ENCODE measurements at places on chromosomes 7 and 10. TPM values are rescaled to one million over a fixed set of nuclear protein-coding genes. Genes with fewer than 3 reads are reported as not detected.

AKAP9 gene
- polyA plus RNA-seq: 16.6 TPM

PRDX3 gene
- 303 TPM for polyA plus RNA-seq

ADIRF gene
- polyA plus RNA-seq: 39.4 TPM

STEAP2 gene
- 16.5 TPM for polyA plus RNA-seq

CRYGN gene
- polyA plus RNA-seq: 0.02 TPM

PBLD gene
- 1.3 TPM for polyA plus RNA-seq

ERVW-1 gene
- not detected for polyA plus RNA-seq

TOMM7 gene
- 275 TPM for polyA plus RNA-seq

MCM10 gene
- polyA plus RNA-seq: 3.1 TPM

STEAP1B gene
- polyA plus RNA-seq: 11.4 TPM

POMZP3 gene
- polyA plus RNA-seq: 13.6 TPM

GIMAP6 gene
- not detected for polyA plus RNA-seq

C10orf143 gene
- polyA plus RNA-seq: 1.9 TPM

TUBB8 gene
- not detected for polyA plus RNA-seq

OPN4 gene
- polyA plus RNA-seq: not detected

GLRX3 gene
- polyA plus RNA-seq: 95.6 TPM

CCDC3 gene
- 0.36 TPM for polyA plus RNA-seq

ARHGAP22 gene
- polyA plus RNA-seq: 10.4 TPM

SEMA4G gene
- polyA plus RNA-seq: 3.2 TPM

ARHGEF5 gene
- 4.7 TPM for polyA plus RNA-seq

HOXA5 gene
- polyA plus RNA-seq: 16.6 TPM

MINDY4 gene
- 3.9 TPM for polyA plus RNA-seq

PRRT4 gene
- polyA plus RNA-seq: 0.03 TPM

HYAL4 gene
- polyA plus RNA-seq: not detected

Data from fibroblast of lung (primary cell).